ENCODE measurements at places on chromosomes 5 and 9. TPM values are rescaled to one million over a fixed set of nuclear protein-coding genes. Genes with fewer than 3 reads are reported as not detected.

Gene HTR4
- total RNA-seq: not detected

Gene LOX
- total RNA-seq: 23.4 TPM

Gene C5orf52
- total RNA-seq: not detected

Gene FAM169A
- 5.9 TPM for total RNA-seq

Gene CARD9
- total RNA-seq: 3.1 TPM

Gene FBP1
- total RNA-seq: 4.8 TPM

Gene TERT
- total RNA-seq: not detected

Gene ROR2
- 1.8 TPM for total RNA-seq

Gene MYO10
- 55.9 TPM for total RNA-seq

Gene OR2Y1
- not detected for total RNA-seq

Gene CER1
- not detected for total RNA-seq

Gene PTAR1
- total RNA-seq: 63.3 TPM

Gene MARCHF11
- total RNA-seq: not detected

GRCh38 chr5:166746506-166746905, 1544.9 kb upstream of the WWC1 start:
- H3K4me3 ChIP-seq: no peak overlapping the region
- DNase-seq: no peak
- no peak overlapping the region for H3K27ac ChIP-seq
- no peaks in the 10 kb centered on the region for H3K4me1 ChIP-seq

DNA sequence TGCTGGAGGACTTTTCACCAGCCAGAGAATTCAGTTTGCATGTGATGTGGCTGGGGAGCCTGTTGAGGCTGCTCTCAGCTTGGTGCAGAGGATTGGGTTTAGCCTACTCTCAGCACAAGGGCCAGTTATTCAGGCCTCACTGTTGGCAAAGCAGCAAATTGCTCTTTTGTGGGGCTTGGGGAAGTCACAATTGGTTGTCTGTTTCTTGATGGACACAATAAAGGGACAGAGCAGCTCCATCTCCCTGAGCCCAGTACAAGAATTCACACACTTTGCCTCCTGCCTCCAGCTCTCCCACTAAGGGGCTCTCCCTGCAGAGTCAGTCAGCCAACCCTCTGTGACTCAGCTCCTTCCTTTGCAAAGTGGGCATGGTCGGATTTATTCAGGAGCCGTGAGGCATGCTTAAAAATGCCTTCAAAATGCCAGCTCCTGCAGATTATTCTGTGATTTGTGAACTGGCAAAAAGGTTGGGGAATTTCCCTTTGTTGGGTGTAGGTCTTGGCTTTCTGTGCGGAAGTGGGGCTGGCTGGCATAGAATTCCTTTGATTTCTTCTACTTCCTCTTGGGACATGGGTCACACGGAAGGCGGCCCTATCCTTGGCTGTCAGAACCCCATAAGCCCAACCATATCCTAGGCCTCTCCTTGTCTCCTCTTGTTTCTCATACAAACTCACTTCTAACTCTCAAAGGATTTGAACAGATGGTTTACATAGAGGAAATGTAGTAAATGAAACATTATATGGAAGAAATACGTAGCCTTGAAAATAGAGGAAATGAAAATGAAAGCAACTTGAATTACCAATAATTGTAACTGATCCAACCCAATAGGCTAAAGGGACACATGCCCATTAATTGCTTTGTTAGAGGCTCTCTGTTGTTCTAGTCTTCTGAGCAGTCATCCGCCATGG, 118.7 kb upstream of the CD180 start:
- H3K36me3 ChIP-seq: no peaks in the 10 kb centered on the region
- H3K4me3 ChIP-seq: no peak overlapping the region
- DNase-seq: no peak
- no peaks in the 10 kb centered on the region for H3K4me1 ChIP-seq
- peak overlapping the region; percentile 87 for H3K27ac ChIP-seq

DNA sequence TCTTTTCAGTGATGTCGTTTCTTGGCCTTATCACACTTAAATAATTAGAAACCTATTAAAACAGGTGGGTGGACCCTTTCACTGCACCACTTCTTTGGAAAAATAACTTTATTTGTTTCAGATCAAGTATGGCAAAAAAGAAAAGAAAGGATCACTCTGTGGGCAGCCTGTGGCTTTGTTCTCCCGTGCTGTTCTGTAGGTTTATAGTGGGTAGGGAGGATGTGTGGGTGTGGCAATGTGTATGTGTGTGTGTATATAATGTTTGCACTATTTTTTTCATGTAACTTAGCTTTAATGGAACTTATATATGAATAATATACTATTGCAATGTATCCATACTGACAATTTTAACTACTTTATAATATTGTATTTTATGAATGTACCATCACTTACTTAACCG, 85.9 kb downstream of the ACTBL2 start:
- H3K27me3 ChIP-seq: no peaks in the 10 kb centered on the region
- H3K36me3 ChIP-seq: no peaks in the 10 kb centered on the region
- H3K4me3 ChIP-seq: no peak overlapping the region
- DNase-seq: no peak

DNA sequence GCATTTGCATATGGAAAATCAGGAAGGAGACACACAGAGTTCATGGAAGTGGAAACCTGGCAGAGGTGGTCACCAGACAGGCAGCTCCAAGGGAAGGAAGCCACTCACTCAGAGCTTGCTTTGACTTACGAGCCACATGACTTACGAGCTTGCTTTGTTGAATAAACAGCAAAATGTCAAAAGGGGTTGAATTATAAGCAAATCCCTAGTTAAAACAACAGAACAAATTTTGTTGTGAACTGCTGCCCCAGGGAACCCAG, 164.3 kb downstream of the SYK start:
- H3K36me3 ChIP-seq: no peaks in the 10 kb centered on the region
- no peaks in the 10 kb centered on the region for H3K27me3 ChIP-seq
- H3K4me3 ChIP-seq: no peak overlapping the region
- peaks cover 10% of the 10 kb centered on the region for H3K4me1 ChIP-seq

DNA sequence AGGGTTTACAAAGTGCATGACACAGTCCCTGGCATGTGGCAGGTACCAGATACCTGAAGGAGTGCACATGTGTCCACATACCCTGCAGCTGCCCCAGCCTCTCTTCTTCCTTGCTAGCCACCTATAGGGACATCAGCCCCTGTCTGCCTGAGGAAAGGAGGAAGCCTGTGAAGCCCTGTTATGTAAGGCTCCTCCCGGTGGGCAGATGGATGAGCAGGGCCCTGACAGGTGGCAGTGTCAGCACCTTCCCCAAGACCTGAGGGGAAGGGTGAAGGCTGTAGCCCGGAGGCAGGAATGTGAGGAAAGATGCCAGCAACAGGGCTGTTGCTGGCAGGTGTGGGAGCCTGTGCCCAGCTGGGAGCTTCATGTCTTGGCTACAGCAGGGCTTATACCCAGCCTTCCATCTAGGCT, 21.7 kb downstream of the TCF7 start:
- no peak overlapping the region for H3K27ac ChIP-seq
- H3K36me3 ChIP-seq: no peaks in the 10 kb centered on the region
- H3K4me1 ChIP-seq: no peaks in the 10 kb centered on the region
- no peaks in the 10 kb centered on the region for H3K27me3 ChIP-seq
- H3K4me3 ChIP-seq: no peak overlapping the region

DNA sequence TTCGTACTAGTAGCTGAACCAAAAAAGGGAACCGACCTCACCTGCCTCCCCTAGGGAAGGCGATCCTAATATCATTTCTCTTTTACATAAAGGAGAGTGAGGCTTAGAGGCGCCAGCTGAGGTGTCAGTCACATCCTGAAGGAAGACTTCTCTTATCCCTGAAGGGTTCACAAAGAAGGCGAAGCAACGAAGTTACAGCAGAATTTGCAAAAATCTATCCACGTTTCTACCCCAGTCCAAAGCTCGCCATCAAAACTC, 598 bp upstream of the KIAA1191 start:
- no peaks in the 10 kb centered on the region for H3K27me3 ChIP-seq
- H3K4me3 ChIP-seq: peak overlapping the region; percentile 84

- DNase-seq: no peak
- no peaks in the 10 kb centered on the region for H3K36me3 ChIP-seq
- H3K4me1 ChIP-seq: no peaks in the 10 kb centered on the region
- no peak overlapping the region for H3K4me3 ChIP-seq
- H3K27ac ChIP-seq: no peak overlapping the region
Observed at GRCh38 chr9:116497095-116497890, 189.8 kb upstream of the TRIM32 start.

DNA sequence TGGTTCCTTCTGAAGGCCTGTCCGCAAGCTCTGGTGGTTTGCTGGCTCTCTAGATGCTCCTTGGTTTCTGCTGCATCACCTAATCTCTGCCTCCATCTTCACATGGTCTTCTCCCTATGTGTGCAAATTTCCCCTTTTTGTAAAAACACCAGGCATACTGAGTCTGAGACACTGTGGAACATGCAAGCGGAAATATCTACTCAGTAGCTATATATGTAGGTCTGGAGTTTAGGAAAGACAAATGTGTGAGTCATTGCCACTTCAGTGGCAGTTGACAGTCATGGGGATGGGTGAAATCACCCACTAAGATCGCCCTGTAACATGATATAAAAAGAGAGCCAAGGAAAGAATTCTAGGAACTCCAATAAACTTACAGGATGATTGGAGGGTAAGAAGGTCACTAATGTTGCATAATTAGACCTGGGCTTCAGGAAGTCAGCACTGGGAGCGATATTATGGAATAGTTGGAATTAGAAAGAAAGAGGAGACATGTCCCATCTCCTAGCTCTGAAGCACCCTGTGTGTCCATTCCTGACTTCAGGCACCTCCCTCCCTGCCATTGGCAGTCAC, 22.7 kb upstream of the UBLCP1 start:
- no peaks in the 10 kb centered on the region for H3K4me1 ChIP-seq
- no peaks in the 10 kb centered on the region for H3K27me3 ChIP-seq
- no peak for DNase-seq

- H3K36me3 ChIP-seq: no peaks in the 10 kb centered on the region
- no peak for DNase-seq
- H3K27ac ChIP-seq: no peak overlapping the region
- peaks cover 30% of the 10 kb centered on the region for H3K4me1 ChIP-seq
- no peaks in the 10 kb centered on the region for H3K27me3 ChIP-seq
Observed at GRCh38 chr5:34751807-34752736, 86.9 kb upstream of the TTC23L start.

DNA sequence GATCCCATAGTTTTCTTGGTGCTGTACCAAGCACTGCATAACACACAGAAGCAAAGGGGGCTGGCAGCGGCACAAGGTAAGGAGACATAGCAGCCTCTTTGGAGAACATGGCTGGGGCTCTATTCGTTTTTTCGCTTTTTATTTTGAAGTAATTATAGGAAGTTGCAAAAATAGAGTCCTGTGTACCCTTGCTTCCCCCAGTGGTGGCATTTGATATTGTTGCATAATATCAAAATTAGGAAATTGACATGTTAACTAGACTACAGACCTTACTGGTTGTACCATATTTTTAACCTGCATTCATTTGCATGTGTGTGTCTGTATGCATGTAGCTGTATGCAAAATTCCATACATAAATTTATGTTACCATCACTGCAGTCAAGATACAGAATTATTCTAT, 6.6 kb upstream of the UBQLN1 start:
- H3K4me1 ChIP-seq: no peaks in the 10 kb centered on the region
- no peak overlapping the region for H3K4me3 ChIP-seq
- no peaks in the 10 kb centered on the region for H3K36me3 ChIP-seq
- no peak overlapping the region for H3K27ac ChIP-seq

- peaks cover 28% of the 10 kb centered on the region for H3K4me1 ChIP-seq
- DNase-seq: no peak
- H3K27me3 ChIP-seq: no peaks in the 10 kb centered on the region
- H3K36me3 ChIP-seq: no peaks in the 10 kb centered on the region
Observed at GRCh38 chr9:94746541-94747370, 20.3 kb downstream of the AOPEP start.

DNA sequence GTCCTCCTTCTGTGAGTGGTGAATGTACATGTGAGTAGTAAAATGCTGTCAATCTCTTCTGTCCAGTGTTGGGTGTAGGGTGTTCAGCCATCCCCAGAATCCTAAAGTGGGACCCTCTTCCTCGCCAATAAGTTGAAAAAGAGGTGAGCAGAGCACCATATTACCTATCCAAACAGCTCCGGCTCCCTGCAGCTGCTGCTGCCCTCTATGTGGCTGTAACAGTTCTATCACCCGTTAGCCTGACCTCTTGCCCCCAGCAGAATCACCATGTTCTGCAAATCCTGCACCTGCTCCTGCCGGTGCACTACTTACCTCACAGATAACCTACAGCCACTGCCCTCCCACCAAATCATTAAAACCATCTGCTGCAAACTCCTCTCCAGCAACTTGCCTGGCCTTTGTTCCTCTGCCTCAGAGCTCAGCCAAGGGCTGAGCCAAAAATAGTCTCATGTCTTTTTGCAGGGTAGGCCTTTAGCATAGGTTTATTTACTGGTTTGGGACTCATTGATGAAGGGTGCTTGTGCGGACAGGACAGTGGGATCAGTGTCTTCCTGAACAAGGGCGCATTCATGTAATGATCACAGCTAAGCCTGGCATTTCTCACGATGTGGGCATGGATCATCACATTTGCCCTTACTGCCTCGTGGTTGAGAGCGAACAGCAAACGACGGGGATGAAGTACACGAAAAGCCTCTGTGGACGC, 49.6 kb upstream of the CCL21 start:
- H3K4me1 ChIP-seq: no peaks in the 10 kb centered on the region
- H3K27ac ChIP-seq: no peak overlapping the region
- H3K4me3 ChIP-seq: no peak overlapping the region
- DNase-seq: no peak
- H3K27me3 ChIP-seq: no peaks in the 10 kb centered on the region

DNA sequence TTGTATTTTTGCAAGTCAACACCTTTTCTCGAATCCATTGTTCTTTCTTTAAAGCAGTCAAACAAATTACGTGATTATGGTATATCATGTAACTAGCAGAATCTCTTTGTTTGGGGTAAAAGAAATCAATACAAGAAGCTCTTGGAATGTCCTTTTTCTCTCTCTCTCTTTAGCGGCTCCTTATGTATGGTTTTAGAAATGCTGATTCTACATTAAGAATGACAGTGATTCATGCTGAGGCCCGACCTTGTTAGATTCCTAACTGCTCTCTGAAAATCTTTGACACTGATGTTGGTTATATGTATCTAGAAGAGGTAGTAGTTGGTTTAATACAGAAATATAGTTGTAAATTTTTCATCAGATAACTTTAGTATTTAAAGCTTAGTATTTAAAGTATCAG, 76.4 kb downstream of the SNX24 start:
- no peak for DNase-seq
- H3K4me3 ChIP-seq: no peak overlapping the region
- H3K36me3 ChIP-seq: no peaks in the 10 kb centered on the region
- no peaks in the 10 kb centered on the region for H3K27me3 ChIP-seq

Data from tibial nerve (tissue), 4 donors.